ENCODE measurements at places on chromosomes 3 and 15.

DNA sequence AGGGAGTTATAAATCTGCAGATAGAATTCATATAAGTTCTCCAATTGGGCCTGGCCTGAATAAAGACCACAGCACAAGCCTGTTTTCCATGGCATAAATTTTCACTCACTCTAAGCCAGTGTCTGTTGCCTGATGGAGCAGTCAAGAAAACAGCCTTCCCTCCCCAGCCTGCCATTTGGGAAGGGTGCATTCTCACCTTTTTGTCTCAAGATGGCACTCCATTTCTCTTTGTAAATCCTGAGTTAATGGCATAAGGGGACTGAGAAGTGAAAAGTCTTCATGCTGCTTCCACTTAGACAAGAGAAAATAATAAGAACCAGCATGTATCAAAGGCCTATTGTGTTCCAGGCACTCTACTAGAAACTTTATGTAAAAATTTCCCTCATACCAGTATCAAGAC, 115.6 kb upstream of the MANF start:
- no peak for DNase-seq

GRCh38 chr3:156782921-156783320, 43.2 kb upstream of the LEKR1 start:
- DNase-seq: no peak

- no peak for DNase-seq
These were observed 46.0 kb downstream of the CA12 start for GRCh38 chr15:63335543-63336240.

- no peak for DNase-seq
These were observed 253.0 kb upstream of the NSMCE3 start for GRCh38 chr15:29522373-29523276.

- no peak for DNase-seq
These were observed 11.6 kb downstream of the UPK1B start for GRCh38 chr3:119184796-119185570.

GRCh38 chr15:67039384-67040075, 25.9 kb upstream of the SMAD3 start:
- DNase-seq: no peak

DNA sequence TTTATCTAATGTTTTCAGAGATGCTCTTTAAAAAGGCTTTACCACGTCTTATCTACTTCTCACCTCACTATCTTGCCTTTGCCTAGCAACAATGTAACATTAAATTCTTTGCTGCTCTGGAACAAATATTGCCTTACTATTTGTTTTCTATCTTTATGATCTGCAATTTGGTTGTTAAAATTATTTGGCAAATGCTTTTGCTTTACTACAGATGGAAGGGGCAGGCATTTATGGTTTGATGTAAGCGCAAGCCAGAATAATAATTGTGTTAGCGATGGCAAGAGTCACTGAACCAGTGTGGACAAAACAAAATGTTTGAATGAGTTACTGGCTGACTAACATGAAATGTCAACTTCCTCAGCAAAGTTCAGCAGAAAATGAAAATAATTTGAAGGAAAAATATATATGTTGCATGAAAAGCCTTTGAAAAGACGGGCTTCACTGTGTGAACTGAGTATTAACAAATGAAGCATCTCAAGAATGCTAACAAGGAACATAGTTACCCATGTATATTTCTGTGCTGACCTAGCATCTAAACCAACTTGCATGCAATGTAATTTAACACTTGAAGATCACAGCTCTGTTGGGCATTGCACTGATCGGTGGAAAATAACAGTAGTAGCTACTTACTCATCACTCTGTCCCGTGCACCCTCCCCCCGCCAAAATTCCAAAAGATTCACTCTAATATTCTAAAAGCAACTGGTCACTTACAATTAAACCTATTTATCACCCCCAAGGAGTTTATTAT, 454.0 kb upstream of the ARHGEF26 start:
- no peak for DNase-seq

GRCh38 chr15:95142531-95142930, 911.2 kb downstream of the MCTP2 start:
- no peak for DNase-seq

DNA sequence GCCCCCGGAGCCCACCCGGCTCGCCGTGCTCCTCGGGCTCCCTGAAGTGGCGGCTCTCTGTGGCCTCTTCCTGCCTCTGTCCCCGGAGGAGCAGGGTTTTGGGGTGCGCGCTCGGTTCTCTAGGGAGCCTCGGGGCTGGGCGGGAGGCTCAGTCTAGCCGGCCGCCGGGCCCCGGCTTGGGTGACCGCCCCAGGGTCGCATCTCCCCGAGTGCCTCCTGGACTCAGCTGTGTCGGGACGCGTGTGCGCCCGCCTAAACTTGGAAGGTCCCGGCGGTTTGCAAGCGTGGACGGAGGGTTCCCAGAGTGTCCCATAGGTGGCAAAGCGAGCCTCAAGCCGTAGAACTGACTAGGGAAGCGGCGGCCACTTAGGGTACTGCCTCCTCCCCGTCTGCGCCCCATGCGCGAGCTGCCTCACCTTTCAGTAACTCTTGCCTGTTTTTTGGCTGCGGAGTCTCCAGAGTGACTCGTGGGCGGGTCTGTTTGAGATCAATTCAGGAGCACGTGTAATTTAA, 601 bp downstream of the ACTL6A start:
- DNase-seq: peak; percentile 82

Data from NCI-H2107 (cell line).